ENCODE measurements at places on chromosomes 7 and 10. TPM values are rescaled to one million over a fixed set of nuclear protein-coding genes. Genes with fewer than 3 reads are reported as not detected.

DNA sequence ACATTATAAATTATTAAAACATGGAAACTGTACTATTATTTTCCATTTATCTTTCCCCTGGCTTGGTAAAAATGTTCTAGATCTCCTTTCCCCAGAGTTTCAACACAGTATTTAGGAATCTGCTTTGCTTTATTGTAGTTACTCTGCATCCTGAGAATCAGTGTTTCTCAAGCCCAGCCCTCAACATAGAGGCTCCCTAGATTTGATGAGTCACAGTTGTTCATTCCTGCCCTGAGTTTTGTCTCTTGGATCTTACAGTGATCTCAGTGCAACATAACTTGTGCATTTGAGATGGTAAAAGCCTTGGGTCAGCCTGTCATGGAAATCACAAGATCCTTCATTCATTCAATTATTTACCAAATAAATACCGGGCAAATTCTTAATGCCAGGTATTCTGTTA, 63.0 kb downstream of the VAX1 start:
- no peak for ATAC-seq

GRCh38 chr7:114653364-114654088, 238.9 kb downstream of the FOXP2 start:
- ATAC-seq = no peak

PLAU gene
- total RNA-seq = 19.4 TPM

DNA sequence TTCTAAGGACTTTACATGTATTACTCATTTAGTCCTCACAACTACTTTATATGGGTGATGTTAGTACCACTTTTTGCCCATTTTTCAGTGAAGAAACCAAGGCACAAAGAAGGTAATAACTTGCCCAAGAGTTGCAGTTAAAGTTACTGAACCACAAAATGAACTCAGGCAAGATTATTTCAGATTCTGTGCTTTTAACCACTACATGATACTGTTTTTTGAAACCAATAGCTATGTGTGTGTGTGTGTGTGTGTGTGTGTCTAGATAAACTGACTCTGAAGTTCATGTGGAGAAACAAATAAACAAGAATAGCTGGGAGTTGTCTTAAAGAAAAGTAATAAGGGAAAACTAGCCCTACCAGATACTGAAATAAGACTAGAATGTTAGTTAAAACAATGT, 60.8 kb upstream of the OIT3 start:
- no peak for ATAC-seq

COL26A1 gene
- not detected for total RNA-seq

GRCh38 chr7:69903410-69903809, 305.1 kb downstream of the AUTS2 start:
- no peak for ATAC-seq

- no peak for ATAC-seq
Measured at GRCh38 chr7:116733924-116734580, 62.1 kb downstream of the MET start.

- no peak for ATAC-seq
Measured at GRCh38 chr7:521221-522070, 1.8 kb upstream of the PDGFA start.

NDUFB8 gene
- 144 TPM for total RNA-seq

SLC25A28 gene
- 35.8 TPM for total RNA-seq

SLC13A1 gene
- not detected for total RNA-seq

- no peak for ATAC-seq
Measured at GRCh38 chr10:122264436-122264835, 6.7 kb upstream of the BTBD16 start.

CPA1 gene
- total RNA-seq = not detected

TMEM176B gene
- total RNA-seq = 4.2 TPM

DNA sequence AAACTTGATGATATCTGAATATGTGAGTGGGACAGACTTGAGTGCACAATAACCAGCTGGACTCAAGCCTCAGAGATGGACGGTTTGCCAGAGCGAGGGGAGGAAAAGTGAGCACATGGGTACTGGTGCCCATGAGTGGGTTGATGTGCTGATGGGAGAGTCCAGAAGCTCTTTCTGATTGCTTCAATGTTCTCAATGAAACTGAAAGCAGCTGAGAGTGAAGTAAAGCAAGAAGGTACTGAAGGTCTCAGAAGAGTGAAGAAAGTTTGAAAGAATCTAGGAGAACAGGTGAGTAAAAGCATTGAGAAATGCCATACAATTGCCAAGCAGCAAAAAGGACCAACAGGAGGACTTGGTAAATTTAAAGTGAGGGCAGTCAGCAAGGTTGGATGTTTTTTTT, 28.6 kb downstream of the CTTNBP2 start:
- ATAC-seq = no peak

PLCE1 gene
- total RNA-seq = 0.56 TPM

GRCh38 chr10:93160829-93161228, 87.1 kb downstream of the CYP26A1 start:
- ATAC-seq = no peak

DNA sequence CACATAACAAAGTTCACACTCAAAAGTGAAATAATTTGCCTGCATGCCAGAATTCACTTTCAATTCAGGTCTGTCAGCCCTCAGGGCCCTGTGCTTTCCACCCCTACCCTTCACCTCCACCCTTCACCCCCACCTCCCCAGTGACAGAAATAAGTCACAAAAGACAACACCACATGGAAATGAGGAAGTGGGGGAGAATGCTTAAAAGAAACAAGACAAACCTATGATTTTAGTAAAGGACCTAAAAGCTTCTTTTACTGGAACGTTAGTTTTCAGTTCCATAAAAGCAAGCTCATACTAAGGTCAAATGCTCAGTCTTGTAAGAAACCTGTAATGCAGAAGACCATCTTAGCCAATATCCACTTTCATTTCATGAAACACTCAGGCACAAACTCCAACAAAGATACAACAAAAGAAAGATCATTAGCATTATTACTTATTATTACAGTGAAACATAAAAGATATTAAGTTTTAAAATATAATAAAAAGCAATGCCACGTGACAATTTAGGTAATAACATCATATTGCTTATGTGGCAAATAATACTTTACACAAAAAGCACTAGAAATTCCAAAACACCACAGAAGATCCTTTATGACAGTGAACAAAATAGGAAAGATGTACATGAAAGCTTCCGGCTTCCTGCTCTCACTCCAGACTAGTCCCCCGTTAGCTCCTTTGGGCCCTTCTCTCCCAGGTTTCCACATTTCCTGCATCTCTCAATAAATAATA, 112.1 kb downstream of the LMBR1 start:
- no peak for ATAC-seq

TMEM196 gene
- not detected for total RNA-seq

PHF14 gene
- 23.1 TPM for total RNA-seq

GRCh38 chr7:69738396-69738951, 140.2 kb downstream of the AUTS2 start:
- ATAC-seq = no peak

DNA sequence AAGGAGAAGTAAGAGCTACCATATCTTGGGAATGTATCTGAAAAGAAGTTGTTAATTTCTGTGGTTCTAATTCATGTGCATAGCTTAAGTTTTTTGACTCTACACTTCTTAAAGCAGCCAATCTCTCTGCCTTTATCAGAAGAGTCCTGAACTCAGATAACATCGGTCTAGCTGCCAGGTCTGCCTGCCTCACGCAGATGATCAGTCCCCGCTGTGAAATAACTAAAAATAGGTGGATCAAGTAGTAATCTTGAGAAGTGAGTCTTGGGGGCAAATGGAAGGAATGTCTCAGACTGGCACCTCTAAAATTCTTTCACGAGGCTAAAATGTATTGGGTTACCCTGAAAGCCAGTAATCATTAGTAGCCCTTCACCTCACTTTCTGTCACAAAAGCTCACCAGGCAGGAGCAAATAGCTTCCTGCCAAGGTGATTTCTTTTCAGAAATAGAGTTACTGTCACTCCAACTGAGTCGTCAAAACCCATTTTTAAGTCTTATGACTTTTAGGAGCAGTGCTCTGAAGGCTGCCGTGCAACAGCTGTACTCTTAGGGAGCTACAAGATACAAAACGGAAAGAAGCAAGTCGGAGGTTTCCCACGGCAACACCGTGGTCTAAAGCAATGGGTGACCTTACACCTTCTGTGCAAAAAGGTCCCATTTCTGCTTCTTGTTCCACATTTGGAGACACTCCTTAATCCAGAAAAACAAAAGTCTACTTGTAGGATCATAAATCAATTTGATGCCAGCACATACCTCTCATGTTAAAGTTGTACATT, 85.2 kb downstream of the ABCB5 start:
- ATAC-seq = no peak

POLR2J2 gene
- 3.3 TPM for total RNA-seq

GRCh38 chr7:117134889-117135552, 181.7 kb downstream of the ST7 start:
- ATAC-seq = no peak

CYP3A4 gene
- 0.24 TPM for total RNA-seq

DNA sequence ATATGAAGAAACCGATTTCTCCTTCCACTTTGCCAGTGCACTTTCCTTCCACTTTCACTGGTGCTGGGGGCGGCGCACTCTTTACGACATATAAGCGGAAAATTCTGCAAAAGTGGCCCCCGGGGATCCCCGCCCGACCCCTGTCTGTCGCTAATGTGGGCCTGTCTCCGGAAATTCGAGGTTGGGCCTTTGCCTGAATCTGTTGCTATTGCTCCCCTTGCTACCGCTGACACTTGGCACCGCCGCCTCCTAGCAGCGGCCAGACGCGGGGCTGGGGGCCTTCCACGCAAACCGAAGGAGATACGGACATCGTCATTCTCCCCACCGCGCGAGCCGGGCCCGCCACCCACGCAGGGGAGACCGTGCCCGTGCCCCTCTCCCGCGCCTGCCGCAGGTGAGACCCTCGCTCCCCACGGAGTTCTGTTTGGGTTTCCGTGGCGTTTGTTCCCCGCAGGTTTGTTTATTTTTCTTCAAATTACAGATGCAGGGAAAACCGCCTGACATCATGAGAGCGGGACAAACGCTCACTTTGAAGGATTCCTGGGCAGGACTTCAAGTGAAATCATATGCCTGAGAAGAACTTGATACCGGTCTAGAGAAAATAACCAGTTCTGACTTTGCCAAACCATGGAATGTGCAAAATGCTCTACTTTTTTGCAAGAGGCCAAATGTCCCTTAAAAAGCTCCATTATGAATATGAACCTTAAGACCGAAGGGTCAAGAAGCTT, 5.0 kb downstream of the TWIST1 start:
- no peak for ATAC-seq

GRCh38 chr10:49138361-49138891, 4.6 kb upstream of the FAM170B start:
- ATAC-seq = no peak

- no peak for ATAC-seq
Measured at GRCh38 chr10:15316871-15317464, 54.1 kb downstream of the FAM171A1 start.

DNA sequence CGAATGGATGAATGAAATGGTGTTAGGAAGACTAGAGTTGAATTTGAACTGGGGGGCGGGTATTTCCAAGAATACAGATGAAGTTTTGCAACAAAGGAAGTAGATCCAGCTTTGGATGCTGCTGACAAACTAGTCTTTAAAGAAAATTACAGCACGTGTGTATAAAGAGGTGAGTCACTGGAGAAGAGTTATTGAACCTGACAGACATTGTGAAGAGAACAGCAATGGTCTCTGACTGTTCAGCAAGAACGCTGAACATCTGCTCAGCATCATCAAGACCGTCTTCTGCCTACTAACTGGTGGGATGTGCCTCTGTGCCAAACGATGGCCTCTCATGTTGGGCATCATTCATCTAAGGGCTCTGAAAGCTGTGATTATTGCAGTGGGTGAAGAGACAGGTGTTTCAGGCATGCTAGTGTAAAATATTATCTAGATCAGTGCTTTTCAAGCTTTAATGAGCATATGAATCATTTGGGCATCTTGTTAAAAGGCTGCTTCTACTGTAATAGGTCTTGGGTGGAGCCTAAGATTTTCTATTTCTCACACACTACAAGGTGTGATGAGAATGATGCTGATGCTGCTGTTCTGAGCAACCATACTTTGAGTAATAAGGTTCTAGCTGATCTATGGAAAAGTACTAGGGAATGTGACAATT, 291.3 kb downstream of the PTEN start:
- ATAC-seq = peak; percentile 24

GDF2 gene
- not detected for total RNA-seq

GRCh38 chr10:77756319-77757232, 119.0 kb upstream of the KCNMA1 start:
- no peak for ATAC-seq

DNA sequence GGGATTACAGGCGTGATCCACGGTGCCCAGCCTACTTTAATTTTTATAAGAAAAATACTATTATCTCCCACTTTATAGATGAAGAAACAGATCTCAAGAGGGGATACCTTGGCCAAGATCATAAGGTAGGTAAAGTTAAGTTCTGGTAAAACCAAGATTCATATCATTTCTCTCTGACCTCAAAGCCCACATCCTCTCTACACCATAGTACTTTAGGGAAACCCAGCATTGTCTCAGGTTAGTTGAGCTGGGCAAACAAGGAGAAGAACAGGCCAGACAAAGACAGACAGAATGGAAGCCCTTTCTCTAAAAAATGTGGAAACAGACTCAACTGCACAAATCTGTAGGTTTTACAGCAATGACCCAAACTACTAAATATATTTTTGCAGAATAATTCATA, 197.7 kb upstream of the FRMD4A start:
- no peak for ATAC-seq

- no peak for ATAC-seq
Measured at GRCh38 chr7:591856-592628, 72.4 kb upstream of the PDGFA start.

DNA sequence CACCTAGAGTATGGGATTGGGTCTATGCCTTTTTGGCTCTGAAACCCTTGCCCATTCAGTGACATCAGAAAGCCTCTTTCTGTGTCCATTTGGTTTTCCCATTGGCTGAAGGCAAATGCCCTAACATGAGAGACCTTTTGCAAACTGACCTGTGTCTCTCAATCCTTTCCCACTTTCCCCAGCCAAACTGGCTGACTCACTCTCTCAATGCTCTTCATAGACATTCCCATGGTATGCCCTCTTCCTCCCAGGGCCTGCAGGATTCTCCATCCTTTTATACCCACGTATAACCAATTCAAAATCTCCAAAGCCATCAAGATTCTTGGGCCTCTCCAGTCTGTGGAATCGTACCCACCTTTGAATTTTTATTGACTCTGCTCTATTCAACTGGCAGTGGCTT, 563.3 kb downstream of the GATA3 start:
- no peak for ATAC-seq

DNA sequence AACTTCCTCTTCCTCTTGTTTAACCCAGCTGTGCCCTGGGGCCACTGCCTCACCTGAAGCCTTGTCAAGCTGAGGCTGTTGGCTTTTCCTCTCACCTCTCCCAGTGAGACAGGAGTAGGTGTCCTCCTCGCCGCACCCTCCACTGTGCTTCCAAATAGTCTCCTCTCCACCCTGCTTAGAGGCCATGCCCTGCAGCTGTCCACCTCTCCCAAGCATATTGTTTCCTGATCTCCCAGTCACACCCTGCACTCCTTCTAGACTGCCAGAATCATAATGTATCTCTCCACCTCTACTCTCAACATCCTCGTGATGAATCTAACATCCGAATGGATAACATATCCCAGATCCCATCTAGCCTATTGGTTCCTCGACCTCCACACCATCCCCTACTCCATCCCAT, 196.3 kb upstream of the GHITM start:
- ATAC-seq = no peak

DNA sequence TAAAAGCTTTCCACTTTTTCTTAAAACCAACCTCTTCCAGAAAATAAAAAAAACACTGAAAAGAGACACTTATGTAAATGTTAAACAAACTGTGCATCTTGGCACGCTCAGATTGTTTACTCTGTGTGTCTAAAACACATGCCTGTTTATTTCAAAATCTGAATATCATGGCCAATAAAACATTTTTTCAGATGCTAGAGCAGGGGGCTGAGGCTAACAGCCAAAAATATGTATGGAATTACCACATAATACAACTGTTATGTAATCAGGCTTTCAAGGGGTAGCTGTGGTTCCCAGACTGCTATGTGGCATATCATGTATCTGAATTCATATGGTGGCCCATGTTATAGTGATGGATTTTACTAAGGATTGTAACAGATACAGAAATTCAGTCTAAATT, 130.4 kb downstream of the HIBADH start:
- ATAC-seq = no peak
